ENCODE measurements at places on chromosomes 6 and 20.

DNA sequence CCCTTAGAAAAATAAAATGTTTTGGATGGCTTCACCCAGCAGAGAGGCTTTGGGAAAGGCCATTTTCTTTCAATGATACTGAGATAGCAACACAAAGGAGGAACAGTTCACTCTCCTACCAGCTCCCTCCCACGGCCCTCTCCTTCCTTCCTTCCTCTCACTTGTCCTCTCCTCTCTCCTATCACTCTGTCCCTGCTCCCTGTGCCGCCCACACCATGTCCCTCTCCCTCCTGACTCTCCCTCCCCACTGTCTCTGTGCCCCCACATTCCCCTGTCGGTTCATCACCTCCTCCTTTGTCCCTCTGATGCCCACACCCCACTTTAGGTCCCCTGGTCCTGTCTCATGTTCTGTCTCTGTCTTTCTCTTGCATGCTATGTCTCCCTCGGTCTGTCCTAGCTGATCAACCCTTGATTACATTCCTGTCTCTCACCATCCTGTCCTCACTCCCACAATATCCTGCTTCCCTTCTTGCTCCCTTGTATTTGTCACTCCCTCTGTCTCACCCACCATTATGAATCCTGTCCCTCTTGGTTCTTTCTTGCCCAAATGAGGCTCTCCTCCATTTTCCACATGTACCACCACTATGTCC is 30.1 kb downstream of the ELMO2 start:
- no peak for DNase-seq

DNA sequence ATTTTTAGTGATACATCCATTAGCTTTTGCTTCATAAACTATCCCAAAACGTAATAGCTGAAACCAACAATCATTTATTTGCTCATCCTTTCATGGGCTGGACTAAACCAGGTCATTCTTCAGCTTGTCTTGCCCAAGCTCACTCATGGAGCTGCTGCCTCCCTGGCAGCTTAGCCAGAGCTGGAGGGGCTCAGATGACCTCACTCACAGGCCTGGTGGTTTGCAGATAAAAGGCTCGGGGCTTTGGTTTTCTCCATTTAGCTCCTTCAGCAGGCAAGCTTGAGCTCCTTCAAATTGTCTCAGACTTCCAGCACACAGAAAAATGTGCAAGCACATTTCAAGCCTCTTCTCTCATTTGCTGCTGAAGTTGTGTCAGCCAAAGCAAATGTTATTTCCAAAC is 139.1 kb downstream of the BTBD3 start:
- DNase-seq = no peak

- no peak for DNase-seq
Observed at GRCh38 chr6:159490298-159490937, 202.6 kb downstream of the SOD2 start.

- no peak for DNase-seq
Observed at GRCh38 chr6:165245287-165245686, 64.1 kb downstream of the C6orf118 start.

DNA sequence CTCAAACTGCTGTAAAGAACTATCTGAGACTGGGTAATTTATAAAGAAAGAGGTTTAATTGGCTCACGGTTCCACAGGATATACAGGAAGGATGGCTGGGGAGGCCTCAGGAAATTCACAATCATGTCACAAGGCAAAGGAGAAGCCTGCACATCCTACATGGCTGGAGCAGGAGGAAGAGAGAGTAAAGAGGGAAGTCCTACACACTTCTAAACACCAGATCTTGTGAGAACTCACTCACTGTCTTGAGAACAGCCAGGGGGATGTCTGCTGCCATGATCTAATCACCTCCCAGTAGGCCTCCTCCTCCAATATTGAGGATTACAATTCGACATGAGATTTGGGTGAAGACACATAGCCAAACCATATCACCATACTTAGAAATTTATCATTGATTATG is 1307.0 kb upstream of the GJE1 start:
- no peak for DNase-seq

DNA sequence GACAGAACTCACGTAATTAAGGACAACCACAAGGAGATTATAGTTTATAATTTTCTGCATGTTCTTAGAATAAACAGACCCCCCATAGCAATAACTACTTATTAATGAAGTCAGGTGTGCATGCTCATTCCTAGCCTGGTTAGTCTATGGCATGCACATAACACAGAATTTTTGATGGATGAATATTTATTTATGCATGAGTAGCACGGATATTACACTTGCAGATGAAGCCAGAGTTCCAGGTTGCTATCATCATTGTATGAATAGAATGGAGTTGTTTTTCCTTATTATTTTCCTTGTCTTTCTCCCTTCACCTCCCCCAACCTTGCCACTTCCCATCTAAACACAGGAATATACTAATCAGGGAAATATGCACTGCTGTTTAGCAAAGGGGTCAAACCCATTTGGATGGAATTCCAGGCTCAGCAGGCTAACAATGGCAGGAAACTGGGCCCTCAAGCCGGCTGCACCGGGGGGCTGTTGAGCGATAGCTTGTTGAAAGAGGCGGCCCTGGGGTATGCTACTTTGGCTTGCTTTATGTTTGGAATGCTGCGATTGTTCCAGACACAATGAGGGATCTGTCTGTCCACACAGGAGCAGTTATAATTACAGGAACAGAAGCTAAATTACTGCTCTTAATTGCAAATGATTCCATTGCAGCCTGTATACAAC is 112.6 kb downstream of the TMEM170B start:
- DNase-seq = no peak

All from activated CD8-positive, alpha-beta memory T cell treated with anti-CD3 and anti-CD28 coated beads, Interleukin-2, amount 50 U/mL, for 48 hours (primary cell).